ENCODE measurements at places on chromosomes 2 and 18. TPM values are rescaled to one million over a fixed set of nuclear protein-coding genes. Genes with fewer than 3 reads are reported as not detected.

HOXD11 gene
- total RNA-seq: not detected

SPATA3 gene
- not detected for total RNA-seq

- DNase-seq: no peak
These were observed 864 bp upstream of the XPO1 start for GRCh38 chr2:61538920-61539520.

DNA sequence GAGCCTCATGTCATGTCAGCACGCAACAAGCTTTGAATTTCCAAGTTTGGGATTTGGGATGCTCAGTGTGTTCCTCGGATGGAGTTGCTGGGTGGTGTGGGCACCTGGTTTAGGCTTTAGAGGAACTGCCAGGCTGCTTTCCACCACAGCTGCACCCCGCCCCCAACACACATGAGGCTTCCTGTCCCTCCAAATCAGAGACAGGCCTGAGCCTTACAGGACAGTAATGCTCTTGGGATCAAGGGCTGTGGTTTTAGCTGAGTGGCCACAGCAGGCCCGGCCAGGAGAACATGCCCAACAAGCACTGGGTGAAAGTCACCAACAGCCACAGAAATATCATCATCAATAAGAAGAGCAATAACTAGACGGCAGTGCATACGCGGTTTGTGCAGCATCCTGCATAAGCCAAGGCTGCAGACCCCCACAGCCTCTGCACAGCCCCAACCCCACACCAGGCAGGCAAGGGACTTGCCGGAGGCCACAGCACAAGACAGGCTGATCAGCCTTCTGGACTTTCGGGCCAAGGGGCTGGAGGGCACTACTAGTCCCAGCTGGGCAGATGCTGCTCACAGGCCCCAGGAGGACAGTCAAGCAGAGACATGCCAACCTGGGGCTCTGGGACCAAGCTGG is 29.7 kb upstream of the GPC1 start:
- no peak for DNase-seq

DNA sequence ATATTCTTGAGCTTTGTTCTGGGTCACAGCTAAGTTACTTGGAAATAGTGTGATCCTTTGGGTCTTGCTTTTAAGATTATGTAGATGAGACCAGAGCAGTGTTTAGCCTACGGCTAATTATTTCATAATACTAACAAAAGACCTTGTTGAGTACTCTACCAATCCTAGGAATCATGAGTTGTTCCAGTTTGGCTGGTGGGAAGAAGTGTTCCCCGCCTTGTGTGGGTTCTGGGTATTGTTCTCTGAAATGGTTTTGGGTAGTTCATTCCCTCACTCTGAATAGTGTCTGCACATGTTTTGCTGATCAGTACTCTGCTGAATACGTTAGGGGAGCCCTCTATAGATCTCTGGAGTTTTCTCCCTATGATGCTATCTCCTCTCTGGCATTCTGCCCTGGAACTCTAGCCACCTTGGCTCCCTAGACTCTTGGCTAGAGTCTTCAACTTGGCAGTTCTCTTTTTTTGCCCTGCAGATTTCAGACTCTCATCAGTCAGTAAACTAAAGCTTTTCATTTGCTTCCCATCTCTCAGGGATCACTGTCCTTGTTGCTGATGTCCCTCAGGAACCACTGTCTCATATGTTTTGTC is 48.4 kb downstream of the NEMP2 start:
- no peak for DNase-seq

GRCh38 chr18:22703883-22704585 is 229.1 kb upstream of the RBBP8 start:
- no peak for DNase-seq

DNA sequence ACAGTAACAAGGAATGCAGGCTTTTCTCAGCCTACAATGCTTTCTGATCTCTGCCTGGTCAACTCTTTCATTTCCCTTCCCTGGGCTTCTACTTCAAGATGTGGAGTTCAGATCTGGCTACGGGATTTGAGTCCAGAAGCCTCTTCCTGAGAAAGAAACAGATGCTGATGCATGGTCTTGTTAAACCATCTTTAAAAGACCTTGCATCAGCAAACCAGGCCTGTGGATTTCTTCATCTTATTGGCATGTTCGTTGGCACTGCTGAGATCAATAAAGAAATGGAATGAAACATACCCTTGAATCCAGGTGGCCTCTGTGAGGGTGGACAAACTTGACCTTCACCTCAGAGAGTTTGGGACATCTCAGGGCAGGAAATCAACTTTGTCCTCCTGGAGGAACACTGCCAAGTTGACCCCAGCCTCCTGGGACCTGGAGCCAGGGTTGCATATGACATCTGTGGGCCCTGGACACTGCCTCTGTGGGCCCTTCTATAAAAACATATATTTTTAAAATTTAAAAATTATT is 21.4 kb downstream of the IGFBP2 start:
- no peak for DNase-seq

DNA sequence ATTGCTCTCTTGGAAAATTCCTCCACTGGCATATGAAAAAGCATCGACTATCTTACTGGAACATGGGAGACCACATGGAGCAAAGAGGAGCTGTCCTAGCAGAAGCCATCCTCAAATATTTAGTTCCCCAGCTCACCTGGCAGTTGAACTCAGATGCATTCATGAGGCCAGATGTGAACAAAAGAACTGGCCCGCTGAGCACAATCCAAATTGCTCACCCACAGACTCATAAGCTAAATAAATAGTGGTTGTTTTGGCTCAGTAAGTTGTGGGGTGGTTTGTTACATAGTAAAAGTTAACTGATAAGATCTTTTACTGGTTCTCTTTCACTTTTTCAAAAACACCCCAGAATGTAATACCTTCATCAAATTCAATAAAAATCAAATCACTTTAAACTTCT is 108.6 kb upstream of the CWC22 start:
- DNase-seq: no peak

- DNase-seq: no peak
These were observed 47.3 kb upstream of the TANK start for GRCh38 chr2:161112908-161113307.

Data from ovary (tissue), 10 donors.